Stimulated activated CD4-positive, alpha-beta T cell treated with anti-CD3 and anti-CD28 coated beads, Interleukin-1b, Interleukin-23, amount 100 ng/mL, for 1 hour (primary cell): ENCODE measurements at places on chromosomes 4 and X.

GRCh38 chr4:6538575-6538974 lies 36.4 kb upstream of the MAN2B2 start:
- DNase-seq, result no peak

GRCh38 chr4:142347241-142347640 lies 498.9 kb downstream of the INPP4B start:
- no peak for DNase-seq

GRCh38 chrX:107574711-107575110 lies 53.6 kb upstream of the PRPS1 start:
- no peak for DNase-seq

- no peak for DNase-seq
Measured at GRCh38 chr4:123114915-123115756, 192.7 kb upstream of the NUDT6 start.

GRCh38 chrX:139831675-139832456 lies 101.0 kb downstream of the ATP11C start:
- DNase-seq, result no peak

DNA sequence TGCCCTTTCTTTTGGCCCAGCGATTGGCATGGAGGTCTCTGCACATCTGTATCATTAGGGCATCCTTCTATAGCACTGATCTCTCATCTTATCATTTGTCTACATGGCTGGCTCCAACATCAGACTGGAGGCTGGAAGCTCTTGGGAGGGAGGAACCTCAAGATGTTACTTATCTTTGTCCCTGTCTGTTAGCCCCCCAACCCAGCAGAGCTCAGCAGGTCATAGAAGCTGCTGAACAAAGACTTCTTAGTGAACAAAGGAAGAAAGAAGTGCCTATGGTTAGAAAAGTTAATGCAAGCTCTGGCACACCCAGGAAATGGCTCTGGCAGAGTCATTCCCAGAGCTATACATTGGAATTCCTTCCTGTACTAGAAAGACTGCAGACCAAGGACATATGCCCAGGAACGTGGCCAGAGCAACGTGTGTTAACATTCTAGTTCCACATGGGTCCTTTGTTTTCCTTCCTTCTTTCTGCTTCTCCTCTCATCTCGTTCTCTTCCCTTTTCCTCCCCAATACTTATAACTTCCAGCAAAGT lies 74.0 kb downstream of the SEL1L3 start:
- DNase-seq, result no peak

GRCh38 chrX:135302269-135302873 lies 6.9 kb upstream of the ETDC start:
- DNase-seq, result no peak

DNA sequence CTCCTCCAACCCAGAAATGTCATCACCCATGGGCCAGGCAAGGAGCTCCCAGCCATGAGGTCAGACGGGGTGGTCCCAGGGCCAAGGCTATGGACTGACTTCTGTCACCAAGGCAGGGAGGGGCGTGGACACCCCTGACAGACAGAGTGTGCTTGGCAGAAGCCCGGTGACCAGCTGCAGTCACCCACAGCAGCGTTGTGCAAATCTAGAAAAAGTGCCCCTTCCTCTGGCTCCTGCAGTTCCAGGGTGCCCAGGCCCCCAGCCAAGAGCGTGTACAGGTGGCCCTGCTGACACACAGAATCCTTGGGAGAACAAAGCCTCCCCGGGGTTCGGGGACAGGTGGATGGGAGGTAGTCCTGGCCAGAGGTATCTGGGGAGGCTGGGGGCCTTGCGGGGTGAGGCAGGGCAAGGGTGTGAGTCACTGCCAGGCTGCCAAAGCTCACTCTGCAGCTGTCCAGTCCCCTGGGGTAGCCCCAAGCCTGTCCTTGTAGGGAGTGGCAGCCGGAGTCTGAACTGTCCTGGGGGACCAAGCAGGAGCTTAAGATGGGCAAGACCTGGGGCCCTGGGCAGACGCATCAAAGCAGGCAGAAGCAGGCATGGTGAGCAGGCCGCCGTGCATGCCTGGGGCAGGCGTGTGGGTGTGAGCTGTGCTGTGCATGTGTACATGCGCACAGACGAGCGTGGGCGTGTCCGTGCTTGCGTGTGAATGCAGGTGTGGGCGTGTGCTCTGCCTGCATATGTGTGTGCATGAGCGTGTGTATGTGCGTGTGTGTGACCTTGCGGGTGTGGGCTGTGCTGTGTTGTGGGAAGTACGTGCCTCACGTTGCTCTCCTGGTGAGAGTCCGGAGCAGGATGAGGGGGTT lies 3.3 kb downstream of the MYL5 start:
- no peak for DNase-seq

DNA sequence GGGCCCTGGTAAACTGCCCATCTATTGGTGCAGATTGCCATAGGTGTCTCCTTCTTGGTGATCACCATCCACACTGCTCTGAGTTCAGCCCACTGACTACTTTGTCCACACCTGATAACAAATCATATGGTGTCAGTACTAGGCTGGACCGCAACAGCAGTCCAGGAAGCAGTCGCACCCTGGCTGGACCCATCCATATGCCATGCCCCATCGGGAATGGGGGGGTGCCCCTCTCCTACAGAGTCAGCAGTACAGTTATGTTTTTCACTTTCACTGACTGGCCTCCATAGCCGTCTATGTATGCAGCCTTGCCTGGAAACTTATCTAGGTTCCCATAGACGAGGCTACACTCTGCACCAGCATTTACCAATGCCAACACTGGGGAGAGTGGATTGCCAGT lies 226.1 kb downstream of the ADGRL3 start:
- no peak for DNase-seq

DNA sequence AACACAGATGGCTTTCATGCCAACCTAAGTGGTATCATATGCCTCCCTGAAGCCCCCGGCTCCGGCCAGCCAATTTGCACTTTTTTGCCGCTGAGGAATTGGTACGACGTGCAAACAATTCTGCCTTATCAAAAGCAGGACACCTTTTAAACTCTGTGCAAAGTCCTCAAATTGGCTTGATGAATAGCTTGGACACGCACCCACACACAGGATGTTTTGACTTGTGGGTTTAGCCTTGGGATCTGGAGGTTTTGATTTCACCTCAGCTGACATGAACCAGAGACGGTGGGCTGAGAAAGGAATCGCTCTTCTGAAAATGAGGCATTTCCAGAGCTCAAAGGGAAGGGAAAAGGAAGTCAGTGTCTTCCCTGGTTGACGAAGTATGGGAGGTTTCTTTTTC lies 110.8 kb upstream of the SHOX start:
- no peak for DNase-seq
